Esophagus muscularis mucosa (tissue), 4 donors: ENCODE measurements at places on chromosomes 3 and 15. TPM values are rescaled to one million over a fixed set of nuclear protein-coding genes. Genes with fewer than 3 reads are reported as not detected.
A peak's percentile ranks its signal among the peaks of the same experiment; 100 is the strongest.

GRCh38 chr3:196135693-196136639 lies 54.1 kb upstream of the TFRC start:
- H3K4me1 ChIP-seq = no peaks in the 10 kb centered on the region
- no peak overlapping the region for H3K27ac ChIP-seq
- no peak overlapping the region for H3K4me3 ChIP-seq
- no peaks in the 10 kb centered on the region for H3K36me3 ChIP-seq

DNA sequence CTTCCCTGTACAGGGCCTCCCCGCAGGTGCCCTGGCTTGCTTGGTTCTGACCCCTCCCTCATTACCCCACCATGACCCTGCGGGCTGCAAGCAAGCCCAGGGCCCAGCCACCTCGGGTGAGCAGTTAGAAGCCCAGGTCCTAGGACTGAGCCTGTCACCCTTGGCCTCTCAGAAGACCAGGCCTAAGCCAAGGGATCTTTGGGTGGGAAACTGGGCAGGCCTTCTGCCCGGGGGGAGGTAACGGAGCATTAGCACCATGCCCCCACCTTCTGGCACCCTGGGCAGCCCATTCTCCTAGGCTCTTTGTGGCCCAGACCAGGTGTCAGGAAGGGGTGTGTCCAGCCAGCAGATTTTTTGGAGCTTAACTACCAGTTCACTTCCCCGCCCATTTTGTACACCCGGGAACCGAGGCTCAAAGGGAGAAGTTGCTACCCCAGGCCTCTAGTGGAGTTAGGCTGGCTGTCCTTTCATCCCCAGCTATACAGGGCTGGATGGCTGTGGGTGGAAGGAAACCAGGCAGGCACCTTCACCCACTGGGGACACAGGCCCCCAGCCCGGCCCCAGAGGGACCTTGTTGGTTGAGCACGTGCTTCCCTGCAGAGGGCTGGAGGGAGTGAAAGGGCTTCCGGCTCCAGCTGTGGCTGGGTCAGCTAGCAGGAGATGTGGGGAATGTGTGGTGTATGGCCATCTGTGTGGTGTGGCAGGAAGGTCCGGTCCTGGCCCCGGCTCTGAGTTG lies 1.4 kb downstream of the CSK start:
- no peaks in the 10 kb centered on the region for H3K27me3 ChIP-seq
- peak overlapping the region; percentile 95 for H3K4me3 ChIP-seq
- DNase-seq = no peak

GRAMD2A gene
- total RNA-seq = 2.5 TPM

DNA sequence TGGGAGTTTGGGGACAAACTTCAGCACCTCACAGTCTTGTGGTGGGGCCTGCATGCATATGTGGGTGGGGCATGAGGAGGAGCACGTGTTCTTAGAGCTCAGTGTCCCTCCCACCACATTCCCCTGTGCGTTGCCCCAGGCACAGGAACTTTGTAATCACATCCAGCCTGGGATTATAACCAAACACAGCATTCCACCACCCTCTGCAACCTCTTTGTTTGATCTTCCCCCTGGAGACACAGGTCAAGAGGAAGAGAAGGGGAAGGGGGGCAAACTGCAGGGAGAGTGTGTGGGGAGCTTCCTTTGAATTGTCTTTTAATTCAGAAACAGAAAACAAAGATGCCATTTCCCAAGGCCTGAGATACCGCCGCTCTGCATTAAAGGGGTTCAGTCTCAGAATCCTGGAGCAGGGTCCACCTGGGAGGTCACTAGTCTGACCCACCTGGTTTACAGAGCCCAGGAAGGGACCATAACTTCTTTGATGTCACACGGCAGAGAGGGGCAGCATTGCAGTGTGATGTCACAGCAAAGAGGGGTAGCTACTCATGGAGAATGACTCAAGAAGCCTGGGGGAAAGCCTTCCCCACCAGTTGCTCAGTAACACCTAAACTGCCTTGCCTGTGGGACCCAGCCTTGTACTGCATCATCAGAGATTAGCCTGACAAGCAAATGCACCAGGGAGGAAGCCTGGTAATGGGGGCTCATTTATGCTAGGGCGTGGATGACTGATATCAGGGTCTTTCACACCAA lies 106.3 kb upstream of the RNU6-1 start:
- H3K4me1 ChIP-seq = peaks cover 38% of the 10 kb centered on the region
- no peaks in the 10 kb centered on the region for H3K27me3 ChIP-seq
- peak; percentile 70 for DNase-seq
- no peaks in the 10 kb centered on the region for H3K36me3 ChIP-seq
- peak overlapping the region; percentile 76 for H3K27ac ChIP-seq
- peak overlapping the region; percentile 1 for H3K4me3 ChIP-seq

DNA sequence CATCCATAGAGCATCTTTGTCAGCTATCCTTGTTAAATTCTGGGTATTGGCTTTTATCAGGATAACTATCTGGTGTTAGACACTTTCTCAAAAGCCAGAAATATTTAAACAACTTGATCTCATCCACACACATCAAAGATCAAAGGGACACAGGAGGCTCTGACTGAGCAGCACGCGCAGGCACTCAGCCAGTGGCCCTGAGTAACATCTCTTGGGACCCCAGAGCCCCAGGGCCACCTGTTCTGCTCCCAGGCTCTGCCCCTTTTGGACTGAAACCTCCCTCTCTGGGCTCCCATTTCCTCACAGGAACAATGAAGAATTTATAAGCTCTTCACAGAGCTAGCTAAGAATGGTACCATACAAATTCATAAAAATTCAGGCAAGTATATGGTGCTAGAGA lies 16.1 kb downstream of the ATP10A start:
- DNase-seq = no peak
- no peaks in the 10 kb centered on the region for H3K36me3 ChIP-seq
- no peak overlapping the region for H3K4me3 ChIP-seq

LCTL gene
- total RNA-seq = not detected

GRCh38 chr3:110248666-110249065 lies 823.0 kb upstream of the NECTIN3 start:
- no peak overlapping the region for H3K4me3 ChIP-seq
- H3K27me3 ChIP-seq = no peaks in the 10 kb centered on the region
- H3K27ac ChIP-seq = no peak overlapping the region
- no peak for DNase-seq
- no peaks in the 10 kb centered on the region for H3K4me1 ChIP-seq

ADCY5 gene
- 228 TPM for total RNA-seq

HSPBAP1 gene
- total RNA-seq = 5.5 TPM

- H3K4me1 ChIP-seq = no peaks in the 10 kb centered on the region
- H3K27me3 ChIP-seq = no peaks in the 10 kb centered on the region
- no peak overlapping the region for H3K4me3 ChIP-seq
- DNase-seq = no peak
Measured at GRCh38 chr15:36612063-36612788, 32.8 kb downstream of the CDIN1 start.

DNA sequence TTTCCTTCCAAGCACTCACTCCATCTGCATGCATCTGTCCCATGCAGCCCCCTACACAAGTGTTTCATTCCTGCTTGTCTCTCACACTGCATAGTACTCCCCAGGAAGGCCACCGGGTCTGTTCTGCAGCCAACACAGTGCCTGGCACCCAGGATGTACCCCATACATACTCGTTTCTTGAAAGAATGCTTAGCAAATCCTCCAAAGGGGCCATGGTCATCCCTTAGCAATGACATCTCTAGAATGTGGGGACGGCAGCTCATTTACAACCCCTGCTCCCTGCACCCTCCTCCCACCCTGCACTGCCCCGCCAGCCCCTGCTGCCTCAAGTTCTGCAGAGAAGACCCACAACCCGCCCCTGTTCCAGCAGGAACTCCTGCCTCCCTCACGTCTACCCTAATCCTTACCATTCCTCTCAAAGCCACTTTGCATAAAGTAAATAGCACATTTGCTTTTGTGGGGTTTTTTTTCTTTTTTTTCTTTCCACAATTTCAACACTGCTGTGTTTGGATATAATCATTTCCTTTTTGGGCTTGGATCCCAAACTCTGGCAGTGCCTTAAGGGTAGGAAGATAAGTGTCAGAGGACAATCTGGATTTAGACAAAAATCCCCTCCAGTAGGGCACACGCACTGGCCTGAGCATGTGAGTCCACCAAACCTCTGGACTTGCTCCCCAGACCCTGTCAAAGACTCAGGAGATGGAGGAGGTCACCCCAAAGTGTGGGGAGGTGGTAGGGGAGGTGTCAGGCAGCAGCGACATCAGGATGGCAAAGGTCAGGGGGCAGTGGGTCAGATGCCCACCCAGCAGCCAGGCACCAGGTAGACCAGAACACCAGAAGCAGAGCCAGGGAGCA lies 68.4 kb downstream of the MEGF11 start:
- H3K4me1 ChIP-seq = no peaks in the 10 kb centered on the region
- no peaks in the 10 kb centered on the region for H3K36me3 ChIP-seq
- DNase-seq = no peak

DNA sequence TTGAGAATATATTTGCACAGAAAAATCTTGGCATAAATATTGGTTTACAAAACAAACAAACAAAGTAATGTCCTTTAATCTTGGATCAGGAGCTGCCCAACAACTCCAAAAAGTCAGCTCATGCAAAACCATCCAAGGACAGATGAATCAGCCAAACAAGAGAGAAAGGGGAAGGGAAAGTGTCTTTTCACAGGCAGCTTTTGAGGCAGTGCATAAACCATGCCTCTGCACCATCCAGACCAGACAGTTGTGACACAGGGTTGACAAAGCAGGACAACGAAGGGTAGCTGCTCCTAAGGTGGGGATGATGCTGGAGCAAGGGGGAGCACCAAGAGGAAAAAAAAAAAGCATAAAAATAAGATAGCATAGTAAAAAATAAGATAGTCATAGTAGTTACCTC lies 8.7 kb downstream of the CD86 start:
- no peak for DNase-seq
- no peaks in the 10 kb centered on the region for H3K27me3 ChIP-seq
- H3K27ac ChIP-seq = no peak overlapping the region
- H3K36me3 ChIP-seq = no peaks in the 10 kb centered on the region
- no peaks in the 10 kb centered on the region for H3K4me1 ChIP-seq

IL12A gene
- 1.1 TPM for total RNA-seq

GRCh38 chr15:66947471-66947870 lies 117.9 kb upstream of the SMAD3 start:
- H3K4me1 ChIP-seq = no peaks in the 10 kb centered on the region
- no peak overlapping the region for H3K4me3 ChIP-seq

DPPA2 gene
- not detected for total RNA-seq

GRCh38 chr3:26838026-26838425 lies 215.5 kb downstream of the LRRC3B start:
- H3K27me3 ChIP-seq = no peaks in the 10 kb centered on the region
- H3K36me3 ChIP-seq = no peaks in the 10 kb centered on the region
- no peaks in the 10 kb centered on the region for H3K4me1 ChIP-seq
- no peak overlapping the region for H3K27ac ChIP-seq
- no peak for DNase-seq

DNA sequence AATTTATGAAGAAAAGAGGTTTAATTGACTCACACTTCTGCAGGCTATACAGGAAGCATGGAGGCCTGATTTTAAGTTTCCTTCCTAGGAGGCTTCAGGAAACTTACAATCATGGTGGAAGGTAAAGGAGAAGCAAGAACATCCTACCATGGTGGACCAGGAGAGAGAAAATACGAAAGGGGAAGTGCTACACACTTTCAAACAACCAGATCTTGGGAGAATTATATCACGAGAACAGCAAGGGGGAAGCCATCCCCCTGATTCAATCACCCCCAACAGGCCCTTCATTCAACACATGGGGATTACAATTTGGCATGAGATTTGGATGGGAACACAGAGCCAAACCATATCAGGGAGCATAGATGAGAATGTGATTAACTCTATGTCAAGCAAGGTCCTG lies 121.0 kb downstream of the MTHFS start:
- no peaks in the 10 kb centered on the region for H3K4me1 ChIP-seq
- H3K27ac ChIP-seq = no peak overlapping the region
- DNase-seq = no peak
- H3K27me3 ChIP-seq = no peaks in the 10 kb centered on the region
- no peak overlapping the region for H3K4me3 ChIP-seq
- no peaks in the 10 kb centered on the region for H3K36me3 ChIP-seq

GRCh38 chr3:154953538-154953937 lies 126.6 kb upstream of the MME start:
- DNase-seq = no peak
- H3K4me1 ChIP-seq = no peaks in the 10 kb centered on the region
- no peaks in the 10 kb centered on the region for H3K27me3 ChIP-seq
- H3K36me3 ChIP-seq = no peaks in the 10 kb centered on the region
- H3K4me3 ChIP-seq = no peak overlapping the region
- H3K27ac ChIP-seq = no peak overlapping the region

DNA sequence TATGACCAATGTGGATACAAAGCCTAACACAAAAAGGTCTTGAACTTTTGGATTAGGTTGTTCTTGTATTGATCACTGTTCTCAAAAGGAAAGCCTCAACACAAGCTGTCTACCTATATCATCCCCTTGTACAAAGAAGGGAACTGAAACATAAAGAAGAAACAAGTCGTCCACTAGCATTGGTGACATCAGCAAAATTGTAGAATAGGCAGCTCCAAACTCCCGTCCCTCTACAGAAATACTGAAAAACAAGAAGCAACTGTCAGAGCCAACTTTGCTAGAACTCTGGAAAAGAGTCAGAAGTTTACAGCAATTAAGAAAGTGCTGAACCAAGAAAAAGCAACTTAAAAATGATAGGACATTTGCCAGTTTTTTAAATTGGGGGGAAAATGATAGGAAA lies 7.5 kb upstream of the NR1I2 start:
- no peak overlapping the region for H3K27ac ChIP-seq
- no peaks in the 10 kb centered on the region for H3K4me1 ChIP-seq
- H3K4me3 ChIP-seq = no peak overlapping the region
- no peak for DNase-seq
- H3K27me3 ChIP-seq = no peaks in the 10 kb centered on the region
- no peaks in the 10 kb centered on the region for H3K36me3 ChIP-seq

GRCh38 chr3:12301513-12301912 lies 12.6 kb downstream of the PPARG start:
- DNase-seq = no peak
- no peaks in the 10 kb centered on the region for H3K4me1 ChIP-seq
- H3K36me3 ChIP-seq = no peaks in the 10 kb centered on the region
- H3K27me3 ChIP-seq = no peaks in the 10 kb centered on the region
- H3K4me3 ChIP-seq = no peak overlapping the region

SLC24A1 gene
- total RNA-seq = 4.0 TPM

GCNT3 gene
- total RNA-seq = not detected

LSAMP gene
- 1.2 TPM for total RNA-seq
